T-helper 2 cell (primary cell): ENCODE measurements at places on chromosomes 1 and 21.

DNA sequence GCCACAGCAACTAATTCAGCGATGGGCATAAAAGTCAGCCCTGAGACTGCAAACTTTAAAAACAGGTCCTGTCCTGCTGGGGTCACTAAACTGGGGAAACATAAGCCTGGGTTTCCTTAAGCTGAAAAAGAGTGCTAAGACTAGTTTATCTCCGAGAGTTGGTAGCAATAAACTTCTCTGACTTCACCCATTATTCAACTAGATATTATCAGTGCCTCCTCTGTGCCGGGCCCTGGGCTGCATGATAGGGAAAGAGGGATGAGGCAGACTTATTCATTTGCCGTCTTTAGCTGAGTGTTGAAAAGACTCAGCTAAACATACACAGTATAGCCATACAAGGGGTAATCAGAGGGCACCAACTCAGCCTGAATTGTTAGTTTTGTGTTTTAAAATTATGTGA, 33.0 kb downstream of the AK2 start:
- DNase-seq = no peak

GRCh38 chr1:209500993-209501392, 82.5 kb upstream of the CAMK1G start:
- no peak for DNase-seq

DNA sequence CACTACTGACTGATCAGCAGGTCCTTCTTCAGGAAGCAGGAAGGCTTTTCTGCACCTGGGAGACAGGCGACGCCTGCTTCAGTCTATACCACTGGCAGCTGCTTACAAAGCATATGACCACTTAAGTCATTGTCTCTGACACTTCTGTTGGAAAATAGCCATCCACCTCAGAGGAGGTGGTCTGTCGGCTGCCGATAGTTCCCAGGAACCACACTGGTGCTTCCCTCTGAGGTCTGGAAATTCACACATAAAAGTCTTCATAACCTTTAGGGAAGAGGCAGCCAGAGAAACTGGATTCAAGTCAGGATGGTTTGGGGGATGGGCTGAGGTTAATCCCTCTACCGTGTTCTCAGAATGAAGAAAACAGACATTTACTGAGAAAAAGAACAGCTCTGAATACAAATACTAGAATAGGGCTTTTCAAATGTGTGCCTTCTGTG, 15.6 kb upstream of the SRP9 start:
- no peak for DNase-seq

DNA sequence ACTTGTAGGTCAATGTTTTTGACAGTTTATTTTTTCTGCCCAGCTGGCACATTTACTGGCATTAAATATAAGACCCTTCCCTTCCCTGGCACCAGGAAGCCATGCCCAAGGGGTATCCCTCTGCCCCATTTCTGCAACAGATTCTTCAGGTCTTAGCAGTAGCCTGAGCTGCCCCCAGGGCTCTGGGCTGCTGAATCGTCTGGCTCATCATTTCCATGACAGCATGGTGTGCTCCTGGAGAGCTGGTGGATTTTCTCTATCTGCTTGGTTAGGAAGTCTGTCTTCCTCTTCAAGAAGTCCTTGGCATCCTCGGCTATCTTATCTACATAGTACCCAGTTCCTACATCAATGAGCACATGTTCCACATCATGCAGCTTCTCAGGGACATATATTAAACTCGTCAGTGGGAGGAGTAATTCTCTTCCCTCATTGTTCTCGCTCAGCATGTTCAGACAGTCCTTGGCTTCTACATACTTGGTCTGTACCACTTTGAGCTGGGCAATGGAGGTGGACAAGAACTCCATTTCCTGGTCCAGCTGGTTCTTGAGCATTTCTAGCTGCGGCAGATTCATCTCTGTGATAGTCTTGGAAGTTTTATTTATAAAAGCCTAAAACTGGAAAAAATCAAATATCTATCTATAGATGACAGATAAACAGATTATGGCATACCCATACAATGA, 23.5 kb downstream of the MIA3 start:
- no peak for DNase-seq

DNA sequence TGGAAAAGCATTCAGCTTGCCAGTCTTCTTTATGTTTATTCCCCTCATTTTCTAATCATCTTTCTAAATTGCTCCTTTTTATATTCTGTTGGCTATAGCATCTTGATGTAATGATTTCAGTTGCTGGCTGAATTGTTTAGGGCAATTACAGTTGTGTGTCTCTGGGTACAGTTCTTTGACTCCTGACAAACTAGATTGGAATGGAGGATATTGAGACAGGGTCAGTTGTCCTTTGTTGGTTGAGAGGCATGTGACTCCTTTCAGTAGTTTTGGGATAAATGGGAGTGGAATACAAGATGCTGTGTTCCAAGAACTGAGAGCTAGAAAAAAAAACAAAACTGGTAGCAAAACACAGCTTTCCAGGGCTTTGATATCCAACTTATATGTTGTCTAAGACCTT, 1.5 kb downstream of the CENPF start:
- no peak for DNase-seq

- DNase-seq = no peak
These were observed 8.5 kb upstream of the MTMR11 start for GRCh38 chr1:149945206-149945605.

- DNase-seq = no peak
These were observed 1.1 kb upstream of the SLC2A5 start for GRCh38 chr1:9070486-9070885.

- no peak for DNase-seq
These were observed 928 bp downstream of the SLC6A17 start for GRCh38 chr1:110151175-110151669.

GRCh38 chr21:38729754-38730379, 75.9 kb upstream of the ETS2 start:
- no peak for DNase-seq

GRCh38 chr1:23168445-23169194, at the start of gene LUZP1:
Gene LUZP1 (minus strand): TSS chr1:23168856.
- DNase-seq = peak; percentile 73

DNA sequence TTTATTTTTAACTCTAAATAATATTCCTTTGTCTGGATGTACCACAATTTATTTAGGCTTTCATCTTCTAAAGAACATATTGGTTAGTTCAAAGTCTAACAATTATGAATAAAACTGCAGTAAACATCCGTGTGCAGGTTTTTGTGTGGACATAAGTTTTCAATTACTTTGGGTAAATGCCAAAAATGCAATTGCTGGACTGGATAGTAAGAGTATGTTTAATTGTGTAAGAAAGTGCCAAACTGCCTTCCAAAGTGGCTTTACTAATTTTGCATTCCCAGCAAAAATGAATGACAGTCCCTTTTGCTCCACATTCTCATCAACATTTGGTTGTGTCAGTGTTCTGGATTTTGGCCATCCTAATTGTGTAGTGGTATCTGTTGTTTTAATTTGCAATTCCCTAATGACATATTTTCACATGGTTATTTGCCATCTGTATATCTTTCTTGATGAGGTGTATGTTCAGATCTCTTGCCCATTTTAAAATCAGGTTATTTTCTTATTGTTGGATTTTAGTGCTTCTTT, 113.8 kb downstream of the DPYD start:
- no peak for DNase-seq

- DNase-seq = peak; percentile 31
These were observed 53.1 kb upstream of the LBR start for GRCh38 chr1:225480825-225481434.

GRCh38 chr1:147794570-147794969, 34.2 kb upstream of the GJA5 start:
- no peak for DNase-seq

DNA sequence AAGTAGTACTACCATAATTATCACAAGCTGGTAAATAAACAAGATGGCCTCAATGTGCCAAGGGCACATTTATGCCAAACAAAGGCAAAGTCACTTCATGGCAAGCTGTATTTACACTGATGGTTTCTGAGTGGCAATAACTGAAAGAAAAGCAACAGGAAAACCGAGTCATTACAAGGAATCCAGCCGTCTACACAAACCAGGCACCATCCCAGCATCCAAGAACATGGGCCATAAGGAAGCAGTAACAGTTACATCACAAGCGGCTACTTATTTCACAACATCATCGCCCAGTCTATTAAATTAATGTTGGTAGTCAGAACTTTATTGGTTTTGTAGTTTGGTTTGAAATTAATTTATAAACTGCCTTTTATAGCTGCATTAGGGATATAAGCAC, 214.2 kb downstream of the RERE start:
- DNase-seq = no peak

- no peak for DNase-seq
These were observed 22.2 kb upstream of the ZNF362 start for GRCh38 chr1:33234131-33234530.

DNA sequence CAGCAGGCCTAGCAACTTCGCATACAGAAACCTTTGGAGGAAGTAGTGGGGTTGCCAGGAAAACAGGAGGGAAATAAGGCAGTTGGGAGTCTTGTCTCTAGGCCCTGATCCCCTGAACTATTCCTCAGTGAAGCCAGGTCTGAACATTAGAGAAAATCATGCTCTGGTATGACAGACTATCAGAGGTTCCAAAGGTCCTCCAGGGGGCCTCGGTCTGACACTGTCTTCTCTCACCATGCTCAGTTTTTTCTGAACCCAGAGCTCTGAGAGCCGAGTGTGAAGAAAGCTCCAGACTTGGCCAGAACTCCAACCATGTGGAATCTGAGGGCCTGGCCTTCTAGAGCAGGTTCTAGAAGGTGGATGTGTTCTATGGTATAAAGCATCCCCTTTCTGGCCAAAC, 4.0 kb downstream of the TOMM40L start:
- no peak for DNase-seq

DNA sequence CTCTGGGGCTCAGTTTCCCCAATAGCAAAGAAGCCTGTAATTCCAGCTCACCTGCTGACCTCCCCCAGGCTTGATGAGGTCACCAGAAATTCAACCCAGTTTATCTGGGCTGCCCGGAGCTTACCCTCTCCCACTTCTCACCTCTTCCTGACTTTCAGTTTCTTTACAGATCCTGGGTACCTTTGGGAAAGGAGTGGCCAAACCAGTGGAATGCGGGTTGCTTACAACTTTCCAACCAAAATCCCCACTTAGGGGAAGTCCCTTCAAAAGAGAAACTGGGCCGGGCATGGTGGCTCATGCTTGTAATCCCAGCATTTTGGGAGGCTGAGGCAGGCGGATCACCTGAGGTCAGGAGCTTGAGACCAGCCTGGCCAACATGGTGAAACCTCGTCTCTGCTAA, 5.9 kb upstream of the MARCKSL1 start:
- DNase-seq = no peak

- no peak for DNase-seq
These were observed 1377.7 kb upstream of the ADGRL4 start for GRCh38 chr1:80384083-80384830.
